Fibroblast of villous mesenchyme (primary cell): ENCODE measurements at places on chromosomes 3 and 15. TPM values are rescaled to one million over a fixed set of nuclear protein-coding genes. Genes with fewer than 3 reads are reported as not detected.

Gene HDC
- total RNA-seq = not detected in 2 replicates

Gene P3H2
- 21.9 and 51.8 TPM in 2 replicates for total RNA-seq

Gene SAMD7
- not detected in 2 replicates for total RNA-seq

Gene C3orf22
- not detected in 2 replicates for total RNA-seq

Gene NDN
- total RNA-seq = 35.1 and 51.0 TPM in 2 replicates

Gene OR5H6
- total RNA-seq = not detected in 2 replicates

Gene ZNF148
- 28.3 and 42.7 TPM in 2 replicates for total RNA-seq

Gene CHRNA5
- total RNA-seq = 0.64 and 2.2 TPM in 2 replicates

Gene GABRB3
- under 0.01 and 2.2 TPM in 2 replicates for total RNA-seq

Gene GABRR3
- total RNA-seq = not detected in 2 replicates

Gene TRAT1
- total RNA-seq = not detected in 2 replicates

Gene CTSH
- total RNA-seq = 15.1 and 22.9 TPM in 2 replicates

- DNase-seq = no peak
Measured at GRCh38 chr15:26013981-26014380, 150.9 kb upstream of the ATP10A start.

DNA sequence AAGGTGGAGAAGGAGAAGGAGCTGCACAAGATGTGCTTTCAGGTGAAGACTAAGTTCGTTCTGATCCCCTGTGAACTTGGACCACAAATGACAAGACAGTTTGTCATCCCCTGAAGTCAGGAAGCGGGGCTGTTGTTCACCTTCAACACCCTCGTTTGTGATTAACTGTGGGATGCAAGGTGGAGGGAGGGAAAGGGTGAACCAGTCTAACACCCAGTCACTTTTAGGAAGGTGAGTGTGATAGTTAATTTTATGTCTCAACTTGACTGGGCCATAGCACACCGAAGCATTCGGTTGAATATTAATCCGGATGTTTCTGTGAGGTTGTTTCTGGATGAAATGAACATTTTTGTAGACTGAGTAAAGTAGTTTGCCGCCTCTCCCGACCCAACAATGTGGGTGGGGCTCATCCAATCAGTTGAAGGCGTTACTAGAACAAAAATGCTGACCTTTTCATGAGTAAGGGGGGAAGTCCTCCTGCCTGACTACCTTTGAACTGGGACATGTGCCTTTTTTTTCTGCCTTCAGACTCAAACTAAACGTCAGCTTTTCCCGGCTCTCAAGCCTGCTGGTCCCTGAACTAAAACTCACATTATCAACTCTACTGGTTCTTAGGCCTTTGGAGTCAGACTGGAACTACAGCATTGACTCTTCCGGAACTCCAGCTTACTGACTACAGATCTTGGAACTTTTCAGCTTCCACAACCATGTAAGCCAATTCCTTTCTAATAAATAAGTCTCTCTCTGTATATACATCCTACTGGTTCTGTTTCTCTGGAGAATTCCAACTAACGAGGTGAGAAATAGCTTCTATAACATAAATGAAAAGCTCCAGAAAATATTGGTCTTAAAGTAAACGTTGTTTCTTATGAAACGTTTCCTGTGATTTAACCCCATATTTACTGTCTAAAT is 264.0 kb upstream of the SLITRK3 start:
- DNase-seq = no peak

GRCh38 chr15:45606413-45606812 is 19.2 kb downstream of the BLOC1S6 start:
- DNase-seq = no peak

GRCh38 chr15:85865070-85865684 is 70.5 kb upstream of the KLHL25 start:
- peak; percentile 51 for DNase-seq

DNA sequence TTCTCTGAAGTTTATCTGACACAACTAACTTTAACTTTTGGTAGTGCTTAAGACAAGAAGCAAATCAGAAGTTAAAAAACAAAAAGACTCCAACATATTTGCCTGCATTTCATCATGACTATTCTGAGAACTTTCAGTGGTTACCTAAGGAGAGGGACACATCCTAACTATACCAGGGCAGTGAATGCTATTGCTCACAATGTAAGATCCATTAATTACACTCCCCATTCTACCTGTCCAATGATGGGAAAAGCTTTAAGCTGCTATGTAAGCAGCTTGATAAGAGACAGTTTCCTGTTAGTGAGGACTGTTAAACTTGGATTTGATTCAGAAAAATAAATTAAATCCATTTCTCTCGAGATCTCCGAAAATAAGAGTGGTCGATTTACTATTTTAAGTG is 37.5 kb downstream of the SERPINI1 start:
- DNase-seq = no peak

- peak; percentile 11 for DNase-seq
Measured at GRCh38 chr3:98843266-98843959, 58.1 kb downstream of the DCBLD2 start.

DNA sequence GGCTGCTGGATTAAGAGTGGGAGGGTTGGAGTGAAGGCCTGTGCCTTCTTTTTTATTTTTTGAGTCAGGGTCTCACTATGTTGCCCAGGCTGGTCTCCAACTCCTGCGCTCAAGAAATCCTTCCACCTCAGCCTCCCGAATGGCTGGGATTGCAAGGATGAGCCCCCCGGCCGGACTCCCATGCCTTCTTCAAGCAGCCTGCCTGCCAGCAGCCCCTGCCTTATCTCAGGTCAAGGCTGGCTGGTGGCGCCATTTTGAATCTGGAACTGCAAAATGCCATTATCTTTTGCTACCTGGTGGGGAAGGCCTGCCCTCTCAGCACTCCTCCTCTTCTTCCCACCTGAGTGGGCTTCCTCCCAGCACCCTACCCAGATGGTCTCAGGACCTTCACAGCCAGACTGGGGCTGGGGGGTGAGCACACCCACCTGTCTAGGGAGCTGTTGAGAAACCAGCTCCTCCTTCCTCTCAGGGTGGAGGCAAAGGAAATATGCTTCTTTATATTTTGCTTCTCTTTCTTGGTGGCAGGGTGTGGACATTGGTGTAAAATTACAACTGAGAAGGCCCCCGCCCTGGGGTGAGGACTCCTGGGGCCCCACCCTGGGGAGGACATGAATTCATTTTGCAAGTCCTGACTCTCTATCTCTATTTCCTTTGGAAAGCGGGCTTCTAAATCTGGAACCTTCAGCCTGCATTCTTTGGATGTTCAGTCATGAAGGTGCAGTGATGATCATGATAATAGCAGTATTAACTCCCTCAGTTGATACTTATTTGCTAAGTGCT is 7.7 kb upstream of the FLNB start:
- peak; percentile 10 for DNase-seq

- peak; percentile 33 for DNase-seq
Measured at GRCh38 chr3:127964053-127964452, 49.0 kb downstream of the KBTBD12 start.

DNA sequence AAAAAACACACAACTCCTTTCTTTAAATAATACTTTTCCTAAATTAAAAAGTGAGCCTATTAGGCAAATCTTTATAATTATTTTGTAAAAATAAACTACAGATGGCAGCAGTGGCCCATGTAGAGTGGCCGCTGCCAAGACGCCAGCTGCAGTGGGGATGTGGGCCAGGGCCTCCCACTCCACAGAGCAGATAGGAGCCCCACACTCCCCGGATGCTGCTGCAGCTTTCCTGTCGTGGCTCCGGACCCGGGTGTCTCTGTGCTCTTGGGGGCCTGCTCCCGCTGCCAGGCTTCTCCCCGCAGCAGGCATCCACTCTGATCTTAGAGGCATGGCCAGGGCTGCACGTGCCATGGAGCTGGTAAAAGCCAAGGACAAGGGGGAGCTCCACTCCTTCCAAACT is 67.5 kb downstream of the PROS1 start:
- DNase-seq = no peak

GRCh38 chr3:153246806-153247205 is 84.8 kb downstream of the RAP2B start:
- peak; percentile 42 for DNase-seq

DNA sequence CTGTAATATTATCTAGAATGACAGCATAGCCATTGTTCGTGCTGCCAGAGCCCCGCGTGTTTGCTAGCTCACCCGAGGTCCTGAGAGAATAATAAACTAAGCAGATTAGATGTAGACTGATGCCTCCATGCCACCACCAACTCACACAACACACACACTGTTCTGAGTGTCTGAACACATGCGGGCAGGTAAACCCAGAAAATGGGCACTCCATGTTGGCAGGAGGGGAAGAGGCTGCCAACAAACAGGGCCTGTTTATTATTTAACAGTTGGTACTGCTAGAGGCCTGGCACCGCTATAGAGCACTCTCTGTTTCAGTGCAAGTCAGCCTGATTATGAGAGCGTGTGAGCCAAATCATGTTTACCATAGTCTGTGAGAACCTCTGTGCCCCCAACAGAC is 299.0 kb downstream of the ZBTB20 start:
- no peak for DNase-seq

GRCh38 chr3:58059349-58060321 is 51.4 kb downstream of the FLNB start:
- DNase-seq = peak; percentile 99

- no peak for DNase-seq
Measured at GRCh38 chr3:189298469-189299375, 127.0 kb downstream of the TPRG1 start.

GRCh38 chr3:167559924-167560323 is 86.1 kb upstream of the SERPINI2 start:
- DNase-seq = no peak

GRCh38 chr3:3200632-3201212 is 21.2 kb upstream of the CRBN start:
- DNase-seq = peak; percentile 66

DNA sequence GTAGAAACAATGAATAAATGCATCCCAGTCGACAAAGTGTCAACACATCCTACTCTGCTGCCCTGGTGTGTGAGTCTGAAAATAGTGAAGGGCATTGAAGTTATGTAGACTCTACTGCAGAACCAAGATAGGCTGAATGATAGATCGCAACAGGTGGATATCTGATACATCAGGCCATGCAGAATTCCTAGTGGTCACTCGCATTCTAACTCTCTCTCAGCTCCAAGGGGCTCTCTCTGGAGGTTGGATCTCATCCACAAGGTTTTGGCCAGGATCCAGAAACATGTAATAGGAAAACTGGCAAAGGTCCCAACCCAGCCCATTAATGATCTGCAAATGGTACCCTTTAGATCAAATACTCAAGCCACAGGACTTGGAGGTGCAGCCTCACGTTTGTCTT is 514.1 kb downstream of the MAGI1 start:
- no peak for DNase-seq

- no peak for DNase-seq
Measured at GRCh38 chr15:84889991-84890669, 5.7 kb downstream of the SLC28A1 start.

- DNase-seq = peak; percentile 80
Measured at GRCh38 chr15:92521624-92522008, 127.9 kb downstream of the ST8SIA2 start.

DNA sequence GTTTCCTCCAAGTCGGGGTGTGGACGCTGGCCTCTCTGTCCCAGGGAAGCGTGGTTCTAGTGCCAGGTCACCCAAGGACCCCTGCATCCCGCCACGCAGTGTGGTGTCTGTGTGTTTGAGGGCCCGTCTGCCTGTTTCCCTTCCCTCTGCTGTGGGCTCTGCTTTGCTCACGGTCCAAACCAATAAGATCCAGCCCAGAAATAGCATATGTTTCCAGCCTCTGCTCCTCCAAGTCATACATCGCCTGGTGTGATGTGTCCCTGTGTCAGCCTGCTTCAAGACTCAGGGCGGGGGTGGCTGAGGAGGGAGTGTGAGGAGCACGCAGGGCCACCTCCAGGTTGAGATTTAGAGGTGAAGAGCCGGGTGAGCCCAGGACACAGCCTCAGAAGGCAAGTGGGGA is 21.9 kb upstream of the RPL29 start:
- DNase-seq = no peak

DNA sequence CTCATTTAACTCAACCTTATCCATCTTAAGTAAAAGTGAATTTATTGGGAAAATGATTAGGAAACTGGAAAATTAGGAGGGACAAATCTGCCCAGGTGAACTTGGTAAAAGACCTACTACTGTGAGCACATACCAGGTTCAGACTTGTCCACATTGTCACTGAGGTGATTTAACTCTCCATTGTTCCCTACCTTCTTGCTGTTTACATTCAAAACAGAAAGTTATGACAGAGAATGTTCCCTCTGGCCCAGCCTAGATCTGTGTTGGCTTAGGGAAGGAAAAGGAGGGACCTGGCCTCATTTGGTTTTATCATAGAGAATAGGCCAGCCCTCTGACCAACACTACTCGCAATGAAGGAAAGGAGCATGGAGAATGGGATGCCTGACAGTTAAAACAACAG is 117.6 kb downstream of the SATB1 start:
- no peak for DNase-seq
